ENCODE measurements at places on chromosomes 4 and X.

DNA sequence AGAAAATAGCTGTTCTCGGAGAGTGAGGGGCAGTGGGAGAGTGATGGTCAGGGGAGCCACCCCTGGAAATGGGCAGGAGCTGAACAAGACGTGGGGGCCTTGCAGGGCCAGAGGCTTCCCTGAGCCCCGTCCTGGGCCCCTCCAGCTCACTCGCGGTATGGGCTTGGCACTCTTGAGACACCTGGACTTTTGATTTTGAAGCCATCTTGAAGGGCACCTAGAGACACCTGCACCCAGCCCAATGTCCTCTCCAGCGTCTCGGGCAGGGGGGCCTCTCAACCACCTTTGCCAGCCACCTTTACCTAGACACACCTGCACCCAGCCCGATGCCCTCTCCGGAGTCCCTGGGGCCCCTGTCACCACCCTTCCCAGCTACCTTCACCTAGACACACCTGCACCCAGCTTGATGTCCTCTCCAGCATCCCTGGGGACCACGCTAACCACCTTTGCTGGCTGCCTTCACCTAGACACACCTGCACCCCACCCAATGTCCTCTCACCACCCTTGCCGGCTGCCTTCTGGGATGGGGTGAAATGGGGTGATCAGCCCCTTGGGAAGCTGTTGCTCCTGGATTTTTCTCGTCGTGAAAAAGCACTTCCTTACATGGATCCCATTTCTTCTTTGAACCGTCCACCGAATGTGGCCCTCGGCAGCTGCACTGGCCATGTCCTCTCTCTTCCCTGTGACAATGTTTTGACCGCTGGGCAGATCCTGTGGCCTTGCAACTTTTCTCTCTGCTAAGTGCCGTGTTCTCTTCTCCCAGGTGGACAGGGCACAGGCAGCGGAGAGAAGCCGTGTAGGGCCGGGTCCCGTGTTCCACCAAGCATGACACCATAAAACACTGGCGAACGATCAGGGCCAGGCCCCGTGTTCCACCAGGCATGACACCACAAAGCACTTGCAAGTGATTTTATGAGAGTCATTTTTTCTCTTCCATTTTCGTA, 47.5 kb downstream of the CPZ start:
- DNase-seq: no peak

DNA sequence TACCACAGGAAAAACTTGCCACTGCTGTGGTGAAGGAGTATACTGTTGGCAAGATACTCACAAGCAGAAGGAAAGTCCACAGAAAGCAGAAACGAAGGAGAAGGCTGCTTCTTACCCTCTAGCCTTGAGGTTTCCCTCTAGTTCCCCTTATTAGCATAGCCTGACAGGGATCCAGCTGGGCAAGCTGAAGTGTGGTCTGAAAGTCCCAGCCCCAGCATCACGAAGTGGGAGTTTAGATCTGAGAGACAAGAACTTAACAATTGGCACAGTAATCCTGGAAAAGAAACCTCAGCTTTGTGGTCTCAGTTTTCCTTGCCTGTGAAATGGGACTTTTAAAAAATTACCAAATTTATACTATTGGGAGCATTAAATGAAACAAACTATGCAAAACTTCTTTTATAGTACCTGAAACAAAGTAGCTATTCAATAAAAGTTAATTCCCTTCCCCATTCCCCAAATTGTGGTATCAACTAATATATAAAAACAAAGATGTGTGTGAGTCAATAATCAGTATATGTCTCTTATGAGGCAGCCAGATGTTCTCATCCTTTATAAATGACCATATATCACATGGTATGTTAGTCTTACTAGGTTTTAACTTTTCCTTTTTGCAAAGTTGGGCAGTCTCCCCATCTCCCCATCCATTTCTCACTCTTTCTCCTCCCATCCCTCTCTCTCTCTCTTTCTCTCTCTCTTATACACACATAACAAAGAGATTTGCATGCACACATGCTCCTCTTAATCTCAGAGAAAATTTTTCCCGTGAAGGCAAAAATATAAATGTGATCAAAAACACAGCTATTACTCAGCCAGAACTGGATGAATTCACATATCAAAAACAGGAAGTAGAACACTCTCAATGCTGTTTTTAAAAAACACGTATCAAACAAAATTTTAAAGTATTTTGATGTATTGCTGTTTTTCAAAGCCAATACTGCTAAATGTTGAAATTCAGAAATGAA, 57.8 kb downstream of the SCFD2 start:
- no peak for DNase-seq

- DNase-seq: no peak
Measured at GRCh38 chr4:124431653-124432192, 280.8 kb downstream of the ANKRD50 start.

GRCh38 chr4:114306946-114307345, 291.7 kb upstream of the UGT8 start:
- DNase-seq: no peak

Measured in adrenal gland (tissue), 19 donors.